ENCODE measurements at places on chromosomes 12 and 14.
A peak's percentile ranks its signal among the peaks of the same experiment; 100 is the strongest.

DNA sequence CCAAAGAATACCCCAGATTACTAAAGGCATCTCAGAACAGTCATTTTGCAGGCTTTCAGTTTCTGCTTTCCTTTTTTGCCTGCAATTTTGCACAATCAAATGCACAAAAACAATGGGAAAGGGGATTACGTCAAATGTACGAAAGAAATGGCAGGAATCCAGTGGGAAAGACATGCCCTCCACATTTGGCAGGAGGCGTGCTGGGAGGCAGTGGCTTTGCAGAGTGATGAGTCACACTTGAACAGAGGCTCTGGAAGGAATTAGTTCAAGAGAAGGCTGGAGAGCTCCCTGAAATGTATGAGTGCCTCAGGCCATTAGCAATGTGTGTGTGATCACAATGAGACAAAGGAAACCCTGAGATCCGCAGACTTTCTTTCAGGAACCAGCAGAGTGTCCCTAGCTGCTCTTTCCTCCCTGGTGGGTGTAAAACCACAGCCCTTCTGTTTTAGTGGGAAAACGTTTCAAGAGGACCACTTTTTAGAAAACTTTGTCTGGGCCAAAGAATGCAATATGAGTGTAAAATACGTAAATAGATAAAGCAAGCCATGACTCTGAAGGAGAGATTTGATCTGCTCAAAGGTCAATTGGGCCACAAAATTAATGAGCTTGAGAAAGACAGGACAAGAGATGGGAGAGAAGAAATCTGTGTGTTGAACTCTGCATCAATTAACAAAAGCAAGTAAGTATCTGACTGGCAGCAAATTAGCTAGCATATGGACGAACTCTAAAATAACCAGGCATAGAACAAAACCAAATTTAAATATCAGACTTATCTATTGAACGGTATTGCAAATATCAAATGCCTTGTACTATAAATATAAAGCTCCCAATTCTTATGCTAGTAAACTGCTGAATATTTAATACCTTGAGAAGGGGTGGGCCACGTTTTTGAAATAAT is 155.4 kb upstream of the PDE3A start:
- DNase-seq, result peak; percentile 92

DNA sequence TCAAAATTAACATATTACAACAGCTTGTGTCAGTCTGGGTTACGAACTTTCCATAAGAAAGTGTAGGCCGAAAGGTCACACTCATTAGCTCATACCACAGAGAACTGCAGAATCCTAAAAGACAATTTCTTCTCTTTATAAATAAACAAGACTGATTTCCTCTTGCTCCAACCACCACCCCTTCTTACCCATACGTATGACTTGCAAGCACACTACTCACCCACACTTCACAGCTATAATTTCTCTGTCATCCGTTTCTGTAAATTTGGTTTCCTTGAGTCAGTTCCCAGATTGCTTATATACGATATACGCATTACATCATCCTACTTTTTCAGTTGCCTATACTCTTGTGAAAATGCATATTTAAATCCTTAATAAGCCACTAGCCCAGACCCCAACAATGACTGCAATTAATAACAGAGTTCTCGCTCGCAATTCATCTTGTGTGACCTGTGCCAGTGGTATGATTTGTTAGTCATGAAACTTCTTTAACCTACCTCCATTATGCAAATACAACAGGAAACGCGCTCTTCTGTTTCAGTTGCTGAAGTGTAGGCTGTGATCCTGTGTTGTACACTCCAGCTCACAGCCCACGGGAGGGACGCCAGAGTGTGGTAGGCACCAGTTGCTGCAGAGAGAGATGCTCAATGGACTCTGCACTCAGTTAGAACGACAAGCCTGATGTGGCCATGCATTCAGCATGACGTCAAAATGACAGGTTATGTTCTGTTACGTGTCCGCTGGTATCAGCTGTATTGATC is 417.6 kb downstream of the PDZRN4 start:
- DNase-seq, result no peak

DNA sequence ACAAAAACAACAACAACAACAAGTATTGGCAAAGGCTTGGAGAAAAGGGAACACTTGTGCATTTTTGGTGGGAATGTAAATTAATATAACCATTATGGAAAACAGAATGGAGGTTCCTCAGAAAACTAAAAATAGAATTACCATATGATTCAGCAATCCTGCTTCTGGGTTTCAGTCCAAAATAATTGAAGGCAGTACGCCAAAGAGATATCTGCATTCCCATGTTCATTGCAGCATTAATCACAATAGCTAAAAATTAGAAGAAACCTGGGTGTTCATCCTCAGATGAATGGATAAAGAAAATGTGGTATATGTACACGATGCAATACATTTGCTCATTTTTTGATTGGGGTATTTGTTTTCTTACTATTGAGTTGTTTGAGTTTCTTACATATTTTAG is 813.0 kb downstream of the NRXN3 start:
- DNase-seq, result no peak

GRCh38 chr14:68278576-68279436 is 459.2 kb downstream of the RAD51B start:
- DNase-seq, result no peak

DNA sequence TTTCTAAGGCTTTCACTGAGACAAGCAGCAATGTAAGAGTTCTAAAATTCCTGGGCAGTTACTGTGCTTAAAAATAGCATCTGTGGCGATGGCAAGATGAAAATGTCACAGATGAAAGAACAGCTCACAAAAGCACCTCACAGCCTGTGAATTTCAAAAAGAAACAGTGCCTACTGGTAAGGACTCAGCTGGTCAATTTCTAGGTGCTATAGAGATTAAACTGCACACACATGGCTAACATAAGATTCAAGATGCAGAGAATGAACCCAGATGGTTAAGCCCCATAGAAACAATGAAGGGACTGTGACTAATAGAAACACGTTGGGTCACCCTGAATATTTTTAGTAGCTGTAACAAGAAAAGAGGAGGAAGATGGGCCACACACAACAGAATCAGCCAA is 12.0 kb upstream of the IL26 start:
- no peak for DNase-seq

- no peak for DNase-seq
Measured at GRCh38 chr14:105283899-105284298, 16.9 kb downstream of the BRF1 start.

- DNase-seq, result no peak
Measured at GRCh38 chr14:101408077-101408831, 153.0 kb upstream of the DIO3 start.

GRCh38 chr12:39587225-39587624 is 32.4 kb downstream of the ABCD2 start:
- DNase-seq, result no peak

- DNase-seq, result no peak
Measured at GRCh38 chr14:49464885-49465284, 121.3 kb downstream of the RPS29 start.

DNA sequence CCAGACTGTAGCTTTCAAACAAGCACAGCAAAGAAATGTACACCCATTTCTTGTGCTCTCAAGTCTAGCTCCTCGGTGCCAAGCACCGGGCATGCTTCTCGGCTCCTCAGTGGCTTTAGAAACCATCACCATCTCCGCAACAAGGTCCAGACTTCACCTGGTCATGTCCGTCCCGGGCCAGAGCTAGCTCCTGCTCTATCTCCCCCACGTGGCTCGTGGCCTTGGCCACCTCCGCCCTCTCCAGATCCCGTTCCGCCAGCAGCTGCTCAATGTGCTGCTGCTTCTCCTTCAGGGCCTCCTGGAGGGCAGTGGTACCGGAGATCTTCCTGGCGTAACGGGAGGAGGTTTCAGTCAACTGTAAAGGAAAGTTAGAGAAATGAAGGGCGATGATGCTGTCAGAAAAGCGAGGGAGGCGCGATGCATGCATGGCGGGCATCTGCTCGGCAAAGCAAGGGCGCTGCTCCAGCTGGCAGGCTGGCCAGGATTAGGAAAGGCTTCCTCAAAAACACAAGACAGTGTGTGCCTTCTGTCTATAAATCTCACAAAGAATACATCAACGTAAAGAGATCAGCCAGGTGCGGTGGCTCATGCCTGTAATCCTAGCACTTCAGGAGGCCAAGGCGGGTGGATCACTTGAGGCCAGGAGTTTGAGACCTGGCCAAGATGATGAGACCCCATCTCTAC is 67.4 kb downstream of the CLIP1 start:
- DNase-seq, result no peak

GRCh38 chr14:38168416-38168815 is 39.3 kb upstream of the SSTR1 start:
- no peak for DNase-seq

DNA sequence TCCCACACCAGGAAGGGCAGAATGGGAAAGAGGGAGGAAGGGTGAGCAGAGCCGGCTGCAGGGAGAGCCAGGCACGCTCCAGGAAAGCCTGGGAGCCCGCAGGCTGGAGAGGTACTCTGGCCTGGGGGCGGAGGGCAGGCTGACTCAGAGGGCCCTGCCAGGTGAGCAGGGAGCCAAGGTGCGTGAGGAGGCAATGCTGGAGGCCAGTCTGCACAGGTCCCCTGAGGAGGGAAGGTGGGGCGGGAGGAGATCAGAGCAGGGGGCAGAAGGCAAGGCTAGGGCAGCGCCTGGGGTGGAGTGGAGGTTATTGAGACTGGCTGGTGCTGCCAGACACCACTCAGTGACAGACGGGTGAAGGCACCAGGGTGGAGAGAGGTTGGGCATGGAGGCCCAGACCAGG is 385.0 kb downstream of the BCL11B start:
- no peak for DNase-seq

GRCh38 chr14:67900231-67900630 is 80.7 kb downstream of the RAD51B start:
- DNase-seq, result no peak

GRCh38 chr12:93880853-93881522 is 203.8 kb downstream of the CRADD start:
- DNase-seq, result no peak

- no peak for DNase-seq
Measured at GRCh38 chr14:50521912-50522341, 10.4 kb downstream of the MAP4K5 start.

DNA sequence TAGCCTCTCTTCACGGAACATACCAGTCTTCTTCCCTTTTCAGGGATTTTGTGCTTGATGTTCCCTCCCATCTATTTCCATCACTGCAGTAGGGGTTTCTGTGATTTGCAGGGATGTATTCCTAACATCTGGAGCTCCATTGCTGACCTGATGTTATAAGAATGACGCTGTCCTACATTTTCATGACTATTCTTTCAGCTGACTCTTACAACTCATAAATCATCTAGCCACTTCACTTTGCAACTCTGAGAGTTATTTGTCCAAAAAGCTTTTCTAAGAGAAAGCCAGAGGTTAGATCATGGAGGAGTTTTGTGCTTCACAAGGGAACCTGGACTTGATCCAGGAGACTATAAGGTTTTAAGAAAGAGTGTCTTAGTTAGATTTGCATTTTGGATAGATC is 116.6 kb upstream of the FAR2 start:
- no peak for DNase-seq

- no peak for DNase-seq
Measured at GRCh38 chr12:59453475-59453874, 142.4 kb upstream of the SLC16A7 start.

GRCh38 chr12:24363177-24363754 is 413.8 kb upstream of the SOX5 start:
- no peak for DNase-seq

DNA sequence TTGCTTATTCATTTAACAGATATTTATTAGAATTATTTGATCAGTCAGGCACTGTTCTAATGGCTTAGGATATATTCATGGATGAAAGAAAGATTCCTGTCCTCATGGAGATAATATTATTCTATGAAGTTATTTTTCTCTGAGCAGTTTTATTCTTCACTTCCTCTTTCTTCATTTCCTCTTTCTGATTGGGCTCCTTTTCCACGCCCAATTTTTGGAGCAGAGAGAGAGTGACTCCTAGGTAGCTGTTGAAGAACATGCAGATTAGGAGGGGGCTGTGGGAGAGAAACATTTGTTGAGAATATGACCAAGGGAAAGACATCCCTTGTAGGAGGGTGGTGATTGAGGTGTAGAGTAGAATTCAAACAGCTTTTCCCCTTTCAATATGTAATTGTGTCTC is 6.0 kb upstream of the YARS2 start:
- no peak for DNase-seq

DNA sequence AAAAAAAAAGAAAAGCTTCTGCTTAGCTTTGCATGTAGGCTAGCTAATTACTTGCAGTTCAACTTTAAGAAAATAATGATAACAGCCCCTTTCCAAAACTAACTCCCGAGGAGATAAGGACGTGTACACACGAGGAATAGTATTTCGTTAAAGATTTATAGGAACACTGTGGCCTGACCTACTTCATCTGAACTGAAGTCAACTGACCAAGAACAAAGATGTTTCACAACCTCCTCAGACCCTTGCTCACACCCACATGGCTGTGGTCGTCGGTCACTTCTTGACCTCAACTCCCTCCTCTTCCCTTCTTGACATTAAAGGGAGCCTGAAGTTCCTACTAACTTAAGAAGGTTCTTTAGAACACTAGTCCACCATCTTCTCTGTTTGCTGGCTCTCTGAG is 25.3 kb upstream of the FAM181A start:
- DNase-seq, result no peak

- DNase-seq, result no peak
Measured at GRCh38 chr14:68377459-68377858, 415.4 kb downstream of the ZFP36L1 start.

- DNase-seq, result no peak
Measured at GRCh38 chr12:13976028-13976584, 5.3 kb downstream of the GRIN2B start.

DNA sequence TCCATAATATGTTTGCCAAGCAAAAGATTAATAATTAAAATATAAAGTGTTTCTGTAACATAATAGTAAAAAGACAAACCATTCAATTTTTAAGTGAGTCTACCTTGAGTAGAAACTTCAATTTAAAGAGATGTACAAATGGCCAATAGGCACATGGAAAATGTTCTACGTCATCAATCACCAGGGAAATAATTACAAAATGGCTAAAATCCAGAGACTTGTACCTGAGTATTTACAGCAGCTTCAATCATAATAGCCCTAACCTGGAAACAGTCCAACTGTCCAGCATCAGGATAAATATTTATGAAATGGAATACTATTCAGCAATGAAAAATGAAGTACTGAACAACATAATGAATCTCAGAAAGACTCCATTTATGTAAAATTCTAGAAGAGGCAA is 95.5 kb upstream of the FAR2 start:
- no peak for DNase-seq

DNA sequence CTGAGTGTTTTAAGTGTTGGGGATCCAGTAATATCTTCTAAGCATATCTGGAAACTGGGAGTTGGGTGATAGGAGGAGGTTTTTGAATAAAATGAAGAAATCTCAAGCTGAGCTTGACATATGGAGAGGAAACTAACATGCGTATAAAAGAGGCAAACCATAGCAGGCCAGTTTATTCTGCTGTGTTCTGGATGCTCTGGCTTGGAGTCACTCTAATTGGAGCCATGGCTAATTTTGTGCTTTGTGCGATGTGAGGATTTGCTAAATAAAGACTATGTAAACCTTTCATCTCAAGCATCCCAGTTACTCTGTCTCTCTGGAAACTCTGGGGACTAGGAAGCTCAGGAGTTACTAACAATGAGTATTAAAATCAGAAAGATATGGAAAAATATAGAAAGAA is 66.5 kb downstream of the ATF7IP start:
- no peak for DNase-seq

All from coronary artery (tissue), 2 donors.